ENCODE measurements at places on chromosomes 6 and 20.

- H3K27ac ChIP-seq, result no peak overlapping the region
- no peak overlapping the region for H3K4me3 ChIP-seq
- H3K36me3 ChIP-seq, result no peaks in the 10 kb centered on the region
- H3K4me1 ChIP-seq, result no peaks in the 10 kb centered on the region
- peaks cover 27% of the 10 kb centered on the region for H3K27me3 ChIP-seq
- no peak for DNase-seq
These were observed 10.6 kb downstream of the KCNK17 start for GRCh38 chr6:39303425-39304153.

DNA sequence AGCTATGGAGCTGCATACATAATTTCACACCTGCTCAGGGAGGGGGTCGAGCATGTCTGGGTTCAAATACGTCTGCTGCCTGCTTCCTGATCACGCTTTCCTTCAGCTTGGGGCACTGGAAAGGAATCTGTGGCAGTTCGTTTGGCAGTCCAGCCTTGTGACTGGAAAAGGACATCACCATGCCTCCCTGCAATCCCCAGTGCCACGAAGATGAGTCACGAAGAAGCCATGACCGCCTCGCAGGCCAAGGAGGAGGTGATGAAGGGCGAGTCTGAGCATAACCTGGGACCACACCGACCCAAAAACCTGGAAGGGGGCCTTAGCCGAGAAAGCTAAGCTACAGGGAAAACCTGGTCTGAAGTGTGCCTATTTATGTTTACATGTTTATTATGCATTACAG lies 13.1 kb downstream of the JAG1 start:
- H3K4me3 ChIP-seq, result no peak overlapping the region
- no peak for DNase-seq
- H3K4me1 ChIP-seq, result peaks cover 59% of the 10 kb centered on the region
- peaks cover 32% of the 10 kb centered on the region for H3K36me3 ChIP-seq
- H3K27me3 ChIP-seq, result no peaks in the 10 kb centered on the region

GRCh38 chr6:135403584-135403983 lies 94.0 kb downstream of the AHI1 start:
- no peak overlapping the region for H3K4me3 ChIP-seq
- no peaks in the 10 kb centered on the region for H3K36me3 ChIP-seq
- no peaks in the 10 kb centered on the region for H3K4me1 ChIP-seq
- no peaks in the 10 kb centered on the region for H3K27me3 ChIP-seq
- DNase-seq, result no peak

DNA sequence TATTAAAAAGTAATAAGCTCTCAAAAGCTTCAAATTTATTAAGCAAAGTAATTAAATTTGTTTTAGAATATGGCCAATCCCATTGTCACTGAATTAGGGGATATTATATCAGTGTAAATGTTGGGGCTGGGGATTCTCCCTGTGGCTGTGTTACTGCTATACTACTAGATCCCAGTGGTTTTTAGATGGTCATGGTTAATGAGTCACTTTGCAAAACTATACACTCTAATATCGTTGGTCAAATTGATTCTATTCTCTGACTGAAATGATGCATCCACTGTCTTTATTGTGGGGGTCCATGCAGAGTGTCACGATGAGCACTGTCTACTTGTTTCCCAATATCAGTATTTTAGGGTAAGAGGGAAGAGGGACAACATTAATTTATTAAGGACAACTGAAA lies 336.9 kb upstream of the PREP start:
- H3K4me1 ChIP-seq, result no peaks in the 10 kb centered on the region
- H3K27ac ChIP-seq, result no peak overlapping the region
- H3K4me3 ChIP-seq, result no peak overlapping the region
- no peaks in the 10 kb centered on the region for H3K27me3 ChIP-seq
- no peak for DNase-seq

GRCh38 chr6:48766349-48766748 lies 655.4 kb upstream of the PTCHD4 start:
- H3K36me3 ChIP-seq, result no peaks in the 10 kb centered on the region
- no peak overlapping the region for H3K4me3 ChIP-seq
- H3K27ac ChIP-seq, result no peak overlapping the region
- no peak for DNase-seq
- H3K27me3 ChIP-seq, result peaks cover 6% of the 10 kb centered on the region
- no peaks in the 10 kb centered on the region for H3K4me1 ChIP-seq

DNA sequence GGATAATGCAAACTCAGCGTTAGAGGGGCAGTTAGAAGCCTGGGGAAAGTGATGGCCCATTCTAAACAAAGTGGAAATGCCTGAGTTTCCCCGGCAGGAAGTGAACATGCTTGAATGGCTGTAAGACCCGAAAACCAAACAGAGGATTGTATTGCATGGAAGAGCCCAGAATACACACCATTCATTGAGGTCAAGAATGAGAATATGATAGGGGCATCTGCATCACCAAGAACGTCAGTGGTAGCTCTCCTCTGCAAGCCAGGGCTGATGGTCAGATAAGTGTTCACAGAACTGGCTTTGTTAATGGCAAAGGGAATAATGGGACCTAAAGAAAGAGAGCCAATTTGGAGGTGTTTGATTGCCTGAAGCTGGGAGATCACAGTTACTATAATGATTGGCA lies 663.4 kb downstream of the KHDRBS2 start:
- DNase-seq, result no peak
- H3K27ac ChIP-seq, result no peak overlapping the region
- H3K4me1 ChIP-seq, result no peaks in the 10 kb centered on the region
- no peaks in the 10 kb centered on the region for H3K36me3 ChIP-seq
- H3K4me3 ChIP-seq, result no peak overlapping the region
